NK-92 treated with Interleukin-12 subunit alpha and Interleukin-12 subunit beta, amount 100 ng/mL, for 24 hours (cell line): ENCODE measurements at places on chromosomes 4 and X.

DNA sequence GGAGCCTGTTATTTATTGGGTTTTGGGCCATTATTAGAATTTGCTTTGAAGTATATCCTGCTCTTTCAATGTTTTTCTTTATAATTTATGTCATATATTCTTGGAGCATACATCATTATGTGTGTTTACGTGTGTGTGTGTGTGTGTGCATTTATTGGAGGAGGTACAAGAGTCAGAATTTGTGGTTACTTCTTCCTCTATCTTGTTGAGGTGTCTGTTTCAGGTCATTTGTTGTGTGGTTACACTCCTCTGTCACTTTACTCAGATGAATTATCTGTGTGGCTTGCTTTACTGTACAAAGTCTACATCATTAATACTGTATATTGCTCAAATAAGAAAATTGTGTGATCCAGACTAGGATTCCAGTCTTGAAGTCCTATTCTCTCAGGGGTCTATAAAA, 1957.4 kb upstream of the TENM3 start:
- no peak for DNase-seq

DNA sequence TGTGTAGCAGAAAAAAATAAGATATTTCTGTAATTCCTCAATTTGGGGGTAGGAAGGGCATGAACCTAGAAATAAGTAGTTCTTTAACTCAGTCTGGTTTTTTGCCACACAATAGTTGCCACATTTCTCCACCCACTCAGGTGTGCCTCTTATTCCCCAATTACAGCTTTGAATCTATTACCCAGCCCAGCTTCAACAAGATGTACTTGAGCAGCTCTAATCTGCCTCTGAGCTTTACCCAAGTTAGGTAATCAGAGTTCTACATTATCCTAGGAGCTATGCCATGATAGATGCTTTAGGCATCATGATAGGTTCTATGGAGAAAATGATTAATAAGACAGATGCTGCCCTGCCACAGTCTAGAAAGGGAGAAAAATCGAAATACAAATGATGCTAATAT, 117.4 kb upstream of the GPRIN3 start:
- DNase-seq, result no peak

- DNase-seq, result no peak
These were observed 1087.1 kb downstream of the C4orf33 start for GRCh38 chr4:130183096-130183495.

GRCh38 chr4:152399246-152399645, 136.6 kb downstream of the FBXW7 start:
- DNase-seq, result no peak

- DNase-seq, result no peak
These were observed 17.0 kb upstream of the ARHGAP24 start for GRCh38 chr4:85457752-85458467.

DNA sequence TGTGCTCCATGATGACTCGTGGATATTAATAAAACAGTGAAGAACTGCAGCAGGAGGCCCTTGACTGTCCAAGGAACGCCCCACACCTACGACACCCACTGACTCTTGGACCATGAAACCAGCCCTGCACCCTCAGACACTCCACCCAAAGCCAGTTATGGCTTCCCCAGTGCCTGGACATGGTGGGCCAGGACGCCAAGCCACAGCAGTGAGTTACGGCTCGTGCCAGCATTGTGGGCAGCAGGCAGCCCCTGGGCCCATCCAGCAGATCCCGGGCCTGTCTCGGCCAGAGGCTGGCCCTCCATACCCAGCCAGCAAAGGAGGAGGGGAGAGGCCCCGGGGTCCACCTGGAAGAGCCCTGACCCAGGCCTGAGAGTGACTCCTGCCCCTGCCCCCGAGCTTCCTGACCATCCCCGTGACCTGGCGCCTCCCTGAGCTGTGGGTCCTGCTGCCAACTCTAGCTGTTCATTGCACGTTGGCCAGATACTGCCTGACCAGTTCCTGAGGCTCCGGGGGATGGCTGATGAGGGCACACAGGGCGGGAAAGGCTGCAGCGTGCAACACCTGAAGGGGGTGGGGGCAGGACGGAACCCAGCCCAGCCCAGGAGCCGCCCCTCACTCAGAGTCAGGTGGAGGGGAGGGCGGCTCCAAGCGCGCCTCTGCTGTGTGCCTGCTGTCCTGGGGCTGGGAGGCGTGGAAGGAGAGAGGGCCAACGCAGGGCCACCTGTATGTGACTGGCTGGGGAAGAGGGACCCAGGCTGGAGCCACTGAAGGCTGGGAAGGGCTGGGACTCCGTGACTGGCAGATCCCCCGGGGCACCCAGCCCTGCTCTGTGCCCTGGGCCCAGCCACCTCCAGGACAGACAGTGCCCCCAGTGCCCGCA, 739 bp downstream of the SLC49A3 start:
- DNase-seq, result no peak

DNA sequence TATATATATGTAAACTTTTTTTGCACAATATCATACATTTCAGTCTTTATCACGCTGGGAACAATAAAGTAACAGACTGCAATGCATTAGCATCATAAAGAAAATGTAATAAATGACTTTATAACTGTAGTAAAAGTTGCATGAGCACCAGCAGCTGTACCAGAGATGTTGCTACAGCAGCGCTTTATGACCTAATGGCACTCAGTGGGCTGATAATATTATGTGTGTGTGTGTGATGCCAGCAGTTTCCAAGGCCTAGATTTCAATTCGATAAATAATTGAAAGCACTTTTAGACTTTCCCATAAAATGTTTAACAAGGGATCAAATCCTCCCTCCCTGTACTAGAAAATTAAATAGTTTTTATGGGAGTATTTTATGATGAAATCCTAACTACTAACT, 367.6 kb upstream of the AGA start:
- no peak for DNase-seq

GRCh38 chrX:109710181-109710580, 22.9 kb downstream of the ACSL4 start:
- DNase-seq, result no peak
